ENCODE measurements at places on chromosomes 6 and 20. TPM values are rescaled to one million over a fixed set of nuclear protein-coding genes. Genes with fewer than 3 reads are reported as not detected.

The SPINT3 gene
- total RNA-seq, result not detected

DNA sequence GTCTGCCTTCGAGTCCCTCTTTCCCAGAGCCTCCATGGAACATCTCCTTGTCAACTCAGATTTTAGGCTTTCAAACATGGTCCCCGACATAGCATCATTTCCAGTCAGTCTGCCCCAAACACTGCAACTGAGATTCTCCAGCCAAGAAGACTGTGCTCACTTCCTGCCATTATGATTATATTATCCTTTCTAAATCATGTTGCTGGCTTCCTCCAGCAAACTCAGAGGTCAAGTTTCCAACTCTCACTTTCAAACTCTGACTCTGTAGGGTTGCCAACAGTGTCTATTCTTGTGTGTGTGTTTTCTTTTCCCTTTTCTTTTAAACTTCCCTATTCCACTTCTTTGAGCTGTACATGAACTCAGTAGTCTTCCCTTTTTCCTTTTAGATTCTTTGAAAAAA lies 61.2 kb upstream of the TRAF3IP2 start:
- DNase-seq, result no peak

GRCh38 chr6:33513213-33513612 lies 58.8 kb downstream of the ZBTB9 start:
- DNase-seq, result no peak

GRCh38 chr6:147710890-147711289 lies 202.4 kb downstream of the SAMD5 start:
- no peak for DNase-seq

- DNase-seq, result no peak
Measured at GRCh38 chr6:70298068-70298467, 4.8 kb downstream of the COL9A1 start.

GRCh38 chr20:18511571-18511970 lies 3.8 kb downstream of the SEC23B start:
- DNase-seq, result no peak

DNA sequence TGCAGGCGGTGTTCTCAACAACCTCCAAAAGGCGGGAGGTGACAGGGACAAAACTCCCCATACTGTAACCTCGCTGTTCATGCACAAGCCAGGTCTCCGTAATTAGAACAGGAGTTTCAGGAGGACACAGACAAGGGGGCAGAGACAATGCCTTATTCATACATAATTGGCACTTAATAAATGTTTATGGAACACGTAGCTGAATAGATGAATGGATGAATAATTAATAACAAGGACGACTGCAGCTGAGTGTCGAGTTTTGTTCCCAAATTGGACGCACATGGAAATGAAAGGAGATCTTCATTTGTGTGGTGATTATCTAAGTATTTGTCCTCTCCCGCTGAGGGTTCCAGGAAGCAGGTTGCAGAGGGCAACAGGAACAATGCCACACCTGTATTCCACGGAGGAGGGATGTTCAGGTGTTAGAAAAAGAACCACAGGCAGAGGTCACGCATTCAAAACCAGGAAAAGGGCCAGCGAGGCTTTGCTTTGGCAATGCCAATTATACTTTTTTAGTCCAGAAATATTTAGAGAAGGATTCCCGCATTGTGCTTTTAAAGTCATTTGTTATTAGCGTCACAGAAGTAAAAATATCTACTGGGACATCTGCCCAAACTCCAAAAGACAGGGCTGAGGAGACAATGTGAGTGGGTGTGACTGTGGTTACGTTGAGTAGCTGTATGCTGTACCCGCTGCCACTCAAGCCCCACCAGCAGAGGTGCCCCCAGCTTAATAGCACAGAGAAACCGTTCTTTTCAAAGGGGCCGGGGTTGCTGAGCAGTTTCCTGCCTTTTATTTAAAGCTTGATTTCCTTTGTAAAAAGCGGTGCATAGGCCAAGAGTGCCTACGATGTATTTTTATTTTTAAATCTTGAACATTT lies 123.3 kb downstream of the PXDC1 start:
- no peak for DNase-seq

DNA sequence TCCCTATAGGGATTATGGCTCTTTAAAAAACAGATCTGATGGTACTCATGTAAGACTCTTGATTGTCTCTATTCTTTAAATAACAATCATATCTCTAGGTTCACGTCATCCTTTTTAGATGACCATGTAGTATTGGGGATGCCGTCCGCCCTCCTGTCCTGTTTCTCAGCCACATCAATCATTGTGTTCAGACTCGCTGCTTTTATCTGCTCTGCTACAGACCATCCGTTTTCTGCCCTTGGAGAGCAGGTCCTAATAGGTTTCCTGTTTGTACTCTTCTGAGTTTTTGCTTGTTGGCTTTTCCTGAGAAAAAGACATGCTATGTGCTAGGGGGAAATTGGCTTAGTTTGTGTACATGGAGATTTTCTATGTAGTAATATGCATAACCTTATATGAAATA lies 76.8 kb downstream of the SASH1 start:
- no peak for DNase-seq

DNA sequence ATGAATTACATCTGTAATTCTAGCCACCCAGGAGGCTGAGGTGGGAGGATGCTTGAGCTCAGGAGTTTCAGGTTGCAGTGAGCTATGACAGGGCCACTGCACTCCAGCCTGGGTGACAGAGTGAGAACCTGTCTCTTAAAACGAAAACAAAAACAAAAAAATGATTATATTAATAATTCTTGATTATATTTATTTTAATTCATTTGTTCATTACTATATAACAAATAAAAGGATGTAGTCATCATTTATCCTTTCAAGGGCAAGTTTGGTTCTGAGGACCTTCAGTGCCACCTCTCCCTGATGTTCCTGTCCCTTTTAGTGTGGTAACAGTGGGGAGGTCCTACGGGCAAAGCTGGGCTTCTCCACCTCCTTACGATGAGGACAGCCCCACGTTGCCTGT lies 167.1 kb upstream of the SCGN start:
- no peak for DNase-seq

DNA sequence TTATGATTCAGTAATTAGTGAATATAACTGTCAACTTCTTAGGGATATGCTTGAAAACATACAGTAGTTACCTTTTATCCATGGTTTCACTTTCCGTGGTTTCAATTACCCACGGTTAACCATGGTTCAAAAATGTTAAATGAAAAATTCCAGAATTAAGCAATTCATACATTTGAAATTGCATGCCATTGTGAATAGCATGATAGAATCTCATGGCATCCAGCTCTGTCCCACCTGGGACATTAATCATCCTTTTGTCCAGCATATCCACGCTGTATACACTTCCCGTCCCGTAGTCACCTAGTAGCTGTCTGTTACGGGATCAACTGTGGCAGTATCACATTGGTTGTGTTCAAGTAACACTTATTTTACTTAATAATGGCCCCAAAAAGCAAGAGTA lies 781.7 kb upstream of the CITED2 start:
- no peak for DNase-seq

The CCN6 gene
- total RNA-seq, result not detected

GRCh38 chr6:150177952-150178520 lies 35.2 kb downstream of the PPP1R14C start:
- DNase-seq, result no peak

The MCHR2 gene
- total RNA-seq, result not detected

- no peak for DNase-seq
Measured at GRCh38 chr6:74283532-74283931, 587.5 kb downstream of the CD109 start.

DNA sequence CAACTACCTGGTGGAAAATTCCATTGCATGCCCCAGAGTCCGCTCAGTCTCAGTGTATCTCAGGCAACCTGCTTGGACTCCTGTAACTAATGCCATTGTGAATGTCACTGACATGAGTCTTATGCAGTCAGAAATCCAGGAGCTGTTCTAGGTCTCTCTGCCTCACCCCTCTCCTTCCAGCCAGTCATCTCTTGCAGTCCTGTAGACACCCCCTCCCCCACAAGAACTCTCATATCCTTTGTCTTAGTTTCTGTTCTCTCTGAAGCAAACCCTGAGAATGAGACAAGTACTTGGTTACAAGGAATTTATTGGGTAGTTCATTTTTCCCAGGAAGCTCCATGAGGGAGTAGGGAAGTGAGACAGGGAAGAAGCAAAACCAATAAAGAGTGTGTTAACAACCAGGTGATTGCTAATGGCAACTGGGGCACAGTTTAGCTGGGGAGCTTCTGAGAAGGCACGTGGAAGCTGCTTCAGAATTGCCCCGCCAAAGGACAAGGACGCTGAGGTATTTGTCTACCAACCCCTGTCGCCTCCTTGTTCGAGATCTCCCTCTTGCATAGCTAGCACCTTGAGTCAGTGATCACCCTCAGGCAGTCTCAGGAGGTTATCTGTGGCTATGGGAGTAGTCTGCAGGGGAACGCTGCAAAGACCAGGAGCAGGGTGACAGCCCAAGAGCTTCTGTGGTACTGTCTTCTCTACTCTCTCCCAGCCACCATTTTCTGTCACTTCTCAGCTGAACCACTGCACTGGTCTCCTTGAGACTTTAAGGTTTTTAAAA lies 911.4 kb upstream of the FLRT3 start:
- DNase-seq, result no peak

GRCh38 chr6:94894300-94894699 lies 683.0 kb upstream of the MANEA start:
- no peak for DNase-seq

DNA sequence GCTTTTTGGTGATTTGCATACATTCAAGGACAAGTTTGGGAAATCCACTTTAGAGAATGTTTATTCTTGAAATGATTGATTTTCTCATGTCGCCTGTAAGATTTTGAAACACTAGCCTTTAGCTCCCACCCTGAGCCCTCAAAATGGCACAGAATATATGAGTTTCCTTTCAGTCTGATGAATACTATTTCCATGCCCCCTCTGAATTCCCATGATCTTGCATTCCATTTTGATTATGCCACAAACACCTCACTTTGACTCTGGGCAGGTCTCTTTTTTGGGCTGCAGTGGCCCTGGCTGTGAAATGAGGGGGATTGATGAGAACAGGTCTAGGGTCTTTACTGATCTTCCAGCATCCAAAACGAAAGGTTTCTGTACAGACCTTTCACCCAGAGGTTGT lies 50.4 kb downstream of the SULF2 start:
- no peak for DNase-seq

GRCh38 chr6:53795702-53796450 lies 1.1 kb downstream of the LRRC1 start:
- DNase-seq, result no peak

GRCh38 chr20:3987296-3987695 lies 28.1 kb downstream of the RNF24 start:
- DNase-seq, result no peak

DNA sequence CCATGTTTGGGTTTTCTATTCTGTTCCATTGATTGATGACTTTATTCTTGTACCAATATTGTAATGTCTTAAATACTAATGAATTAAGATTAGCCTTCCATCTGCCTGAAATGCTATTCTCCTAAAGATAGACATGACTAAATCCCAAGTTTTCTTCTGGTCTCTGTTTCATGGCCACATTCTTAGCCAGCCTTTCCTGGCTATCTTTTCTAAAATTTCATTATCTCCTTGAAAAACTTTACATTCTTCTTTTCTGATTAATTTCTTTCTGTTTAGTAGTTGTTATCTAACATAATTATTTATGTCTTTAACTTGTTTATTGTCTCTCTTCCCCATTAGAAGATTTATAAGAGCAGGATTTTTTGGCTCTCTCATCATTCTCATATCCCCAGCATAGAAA lies 4.4 kb upstream of the PRIM2 start:
- no peak for DNase-seq

DNA sequence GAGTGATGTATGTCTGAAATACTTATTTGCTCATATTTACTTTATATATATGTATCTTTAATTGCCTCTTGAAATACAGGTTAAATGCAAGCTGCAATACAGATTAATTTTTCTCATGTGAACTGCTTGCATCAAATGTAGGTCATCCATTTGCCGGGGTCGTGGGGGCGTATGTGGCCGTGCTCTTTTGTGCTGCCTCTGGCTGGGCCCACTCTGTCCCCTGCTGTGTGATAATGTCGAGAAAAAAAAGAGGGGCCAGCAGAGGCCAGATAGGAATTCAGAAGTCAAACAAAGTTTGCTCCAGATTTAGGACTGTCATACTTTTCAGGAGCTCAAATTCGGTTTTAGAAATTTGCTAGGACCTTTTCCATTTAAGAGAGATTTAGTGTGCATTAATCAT lies 459.6 kb upstream of the SOX4 start:
- no peak for DNase-seq

GRCh38 chr20:21526776-21527175 lies 12.9 kb upstream of the NKX2-2 start:
- no peak for DNase-seq

The TREML2 gene
- 1.0 TPM for total RNA-seq
